ENCODE measurements at places on chromosomes 1 and 21.

DNA sequence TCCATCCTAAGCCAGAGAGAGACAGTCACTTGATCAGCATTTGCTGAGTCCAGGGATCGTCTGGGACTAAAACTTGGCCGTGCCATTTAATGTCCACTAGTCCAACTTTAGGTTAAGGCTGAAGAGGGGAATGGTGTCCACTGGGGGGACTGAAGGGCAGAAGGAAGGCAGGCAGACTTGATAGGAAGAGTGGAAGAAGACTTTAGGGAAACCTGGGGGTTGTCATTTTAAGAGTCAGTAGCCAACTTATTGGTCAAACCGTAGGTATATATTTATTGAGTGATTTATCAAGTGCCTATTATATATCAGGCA, 1.3 kb upstream of the LMOD1 start:
- DNase-seq = no peak

DNA sequence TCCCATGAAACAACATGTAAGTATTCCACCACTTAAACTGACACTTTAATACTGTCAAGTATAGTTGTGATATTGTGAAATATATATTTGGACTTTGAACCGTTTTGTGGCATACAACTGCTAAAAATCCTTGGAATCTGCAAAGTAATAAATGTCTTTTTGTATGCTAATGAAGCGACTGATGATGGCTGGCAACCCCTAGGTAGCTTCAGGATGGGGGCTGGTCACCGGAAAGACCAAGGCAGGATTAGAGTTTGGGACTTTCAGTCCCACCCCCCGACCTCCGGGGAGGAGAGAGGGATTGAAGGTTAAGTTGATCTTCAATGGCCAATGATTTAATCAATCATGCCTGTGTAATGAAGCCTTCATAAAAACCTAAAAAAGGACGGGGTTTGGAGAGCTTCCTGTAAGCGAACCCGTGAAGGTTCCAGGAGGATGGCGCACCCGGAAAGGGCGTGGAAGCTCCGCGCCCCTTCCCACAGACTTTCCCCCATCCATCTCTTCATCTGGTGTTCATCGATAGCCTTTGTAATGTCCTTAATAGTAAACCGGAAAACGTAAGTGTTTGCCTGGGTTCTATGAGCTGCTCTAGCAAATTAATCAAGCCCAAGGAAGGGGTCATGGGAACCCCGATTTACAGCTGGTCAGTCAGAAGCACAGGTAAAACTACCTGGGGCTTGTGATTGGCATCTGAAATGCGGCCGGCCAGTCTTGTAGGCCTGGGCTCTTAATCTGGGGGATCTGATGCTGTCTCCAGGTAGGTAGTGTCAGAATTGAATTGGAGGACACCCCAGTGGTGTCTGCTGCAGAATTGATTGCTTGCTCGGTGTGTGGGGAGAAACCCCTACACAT, 1.8 kb upstream of the ZNF281 start:
- no peak for DNase-seq

DNA sequence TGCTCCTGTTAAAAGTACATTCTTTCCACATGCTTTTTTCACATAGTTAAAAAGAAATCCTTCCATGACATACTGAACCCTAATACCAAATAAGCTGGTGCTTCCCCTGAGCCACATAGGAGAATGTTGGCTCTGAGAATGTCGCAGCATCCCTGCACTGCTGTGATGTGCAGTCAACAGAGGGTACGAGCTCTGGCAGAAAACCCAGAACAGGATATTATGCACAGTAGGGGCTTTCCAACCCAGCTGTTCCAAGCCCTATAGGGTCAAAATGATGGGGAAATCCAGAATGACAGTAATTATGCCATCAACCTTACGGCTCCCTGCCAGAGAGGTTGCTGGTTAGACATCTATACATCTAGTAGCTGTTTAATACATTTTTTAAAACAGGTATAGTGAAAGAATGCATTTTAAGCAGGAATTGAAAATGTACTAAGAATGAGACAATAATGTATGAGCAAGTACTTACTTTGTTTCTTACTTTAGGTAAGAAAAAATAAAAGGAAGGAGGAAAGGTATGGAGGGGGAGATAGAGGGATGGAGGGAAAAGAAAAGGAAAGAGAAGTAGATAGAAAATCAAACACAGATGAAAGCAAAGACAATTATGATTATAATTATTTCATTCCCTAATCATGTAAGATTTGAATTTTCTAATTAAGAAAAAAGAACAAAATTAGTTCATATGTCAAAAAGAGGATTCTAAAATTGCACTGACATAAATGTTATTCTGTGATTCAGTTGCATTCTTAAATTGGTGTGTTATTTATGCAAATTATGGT, 126.0 kb downstream of the NR5A2 start:
- DNase-seq = no peak

GRCh38 chr1:177880339-177880891, 89.4 kb downstream of the SEC16B start:
- DNase-seq = no peak

DNA sequence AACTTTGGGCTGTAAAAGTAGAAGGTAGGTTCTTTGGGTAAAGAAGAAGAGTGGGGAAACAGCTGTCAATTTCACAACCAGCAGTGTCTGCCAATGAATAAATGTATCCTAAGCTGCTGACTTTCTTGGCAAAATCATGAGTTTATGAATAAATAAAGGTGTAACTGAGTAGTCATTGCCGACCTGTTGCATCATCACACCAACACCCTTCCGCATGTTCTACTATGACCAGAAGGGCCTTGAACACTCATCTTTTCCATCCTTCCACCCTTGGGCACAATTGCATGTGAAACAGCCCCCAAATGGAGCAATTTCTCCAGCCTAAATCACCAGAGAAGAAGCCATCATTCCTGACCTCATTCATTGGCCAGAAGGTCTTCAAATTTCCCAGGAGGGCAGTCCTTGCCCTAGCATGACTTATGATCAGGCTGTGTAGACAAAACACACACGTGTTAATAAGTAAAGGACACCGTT, 31.2 kb upstream of the QSOX1 start:
- no peak for DNase-seq

- DNase-seq = no peak
These were observed 58.1 kb upstream of the COA6 start for GRCh38 chr1:234315091-234315541.

DNA sequence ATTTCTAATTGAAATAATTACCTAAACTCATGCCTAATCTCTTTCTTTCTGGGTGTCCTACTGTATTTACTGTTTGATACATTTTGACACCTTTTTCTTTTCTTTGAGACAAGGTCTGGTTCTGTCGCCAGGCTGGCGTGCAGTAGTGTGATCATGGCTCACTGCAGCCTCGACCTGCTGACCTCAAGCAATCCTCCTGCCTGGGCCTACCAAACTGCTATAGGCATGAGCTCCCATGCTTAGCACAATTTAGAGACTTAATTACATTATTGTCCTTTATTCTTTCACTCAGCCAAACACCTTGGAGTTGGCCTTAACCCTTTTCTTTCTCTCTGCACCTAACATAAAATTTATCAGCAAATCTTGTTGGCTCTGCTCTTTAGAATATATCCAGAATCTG, 139.8 kb upstream of the KIF26B start:
- no peak for DNase-seq

GRCh38 chr1:67524143-67525052, 94.2 kb upstream of the SERBP1 start:
- DNase-seq = no peak

- no peak for DNase-seq
These were observed 285.2 kb downstream of the PCP4 start for GRCh38 chr21:40152476-40152875.

GRCh38 chr1:229073251-229073650, 197.7 kb upstream of the RAB4A start:
- DNase-seq = no peak

DNA sequence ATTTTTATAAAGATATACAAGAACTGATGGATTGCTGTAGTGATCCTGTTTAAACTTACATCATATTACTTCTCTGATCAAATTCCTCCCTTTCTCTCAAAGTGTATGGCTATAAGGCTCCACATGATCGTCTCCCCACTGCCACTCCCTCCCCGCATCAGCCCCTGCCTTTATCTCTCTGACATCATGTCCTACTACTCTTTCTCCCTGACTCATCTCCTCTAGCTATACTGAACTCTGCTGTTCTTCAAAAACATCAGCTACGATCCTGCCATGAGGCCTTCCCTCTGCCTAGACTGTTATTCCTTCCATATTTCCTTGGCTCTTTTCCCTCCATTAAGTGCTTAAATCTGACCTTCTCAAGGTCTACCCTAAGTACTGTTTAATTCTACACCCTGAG, 22.8 kb downstream of the HFM1 start:
- DNase-seq = no peak

- no peak for DNase-seq
These were observed 4.9 kb upstream of the STMN1 start for GRCh38 chr1:25911162-25911561.

GRCh38 chr1:97764991-97765390, 155.8 kb downstream of the DPYD start:
- no peak for DNase-seq

DNA sequence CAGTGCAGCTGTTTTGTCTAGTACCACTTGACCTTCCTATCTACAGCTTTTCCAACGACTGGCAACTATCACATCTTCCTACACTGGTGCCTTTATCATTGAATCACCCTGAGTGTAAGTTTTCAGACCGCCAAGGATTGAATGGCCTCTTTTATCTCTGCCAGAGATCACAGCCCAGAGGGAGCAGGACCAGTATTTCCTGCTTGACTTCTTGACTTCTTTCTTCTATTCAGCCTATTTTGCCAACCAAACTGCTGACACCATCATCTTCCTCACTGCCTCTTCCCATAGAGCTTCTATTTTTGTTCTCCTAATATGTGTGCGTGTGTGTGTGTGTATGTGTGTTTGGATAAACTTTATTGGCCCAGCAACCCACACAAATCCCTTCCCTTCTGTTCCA, 53.8 kb downstream of the SERBP1 start:
- peak; percentile 89 for DNase-seq

- no peak for DNase-seq
These were observed 60.4 kb downstream of the ALG14 start for GRCh38 chr1:95012389-95012788.

- no peak for DNase-seq
These were observed 20.0 kb upstream of the GPR153 start for GRCh38 chr1:6280761-6281451.

DNA sequence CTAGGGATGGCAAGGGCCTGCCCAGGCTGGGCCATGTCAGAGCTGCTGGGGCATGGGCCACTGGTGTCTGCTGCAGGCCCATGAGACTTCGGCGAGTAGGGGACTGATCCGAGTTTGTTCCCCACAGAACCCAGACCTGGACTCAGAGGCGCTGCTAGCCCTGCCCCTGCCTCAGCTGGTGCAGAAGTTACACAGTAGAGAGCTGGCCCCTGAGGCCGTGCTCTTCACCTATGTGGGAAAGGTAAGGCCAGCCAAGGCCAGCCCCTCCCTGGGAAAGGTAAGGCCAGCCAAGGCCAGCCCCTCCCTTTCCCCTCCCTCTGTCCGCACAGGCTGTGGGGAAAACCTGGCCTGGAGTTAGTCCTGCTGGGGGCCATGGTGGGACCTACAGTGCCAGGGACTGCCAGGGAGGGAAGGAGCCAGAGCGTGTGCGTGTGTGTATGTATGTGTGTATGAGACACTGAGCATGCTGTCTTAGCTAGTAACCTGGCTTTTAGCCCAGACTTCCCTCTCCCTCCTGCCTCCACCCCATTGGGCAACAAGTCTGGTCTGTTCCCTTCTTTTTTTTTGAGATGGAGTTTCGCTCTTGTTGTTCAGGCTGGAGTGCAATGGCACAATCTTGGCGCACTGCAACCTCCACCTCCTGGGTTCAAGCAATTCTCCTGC, 8.0 kb downstream of the FAAH start:
- no peak for DNase-seq

DNA sequence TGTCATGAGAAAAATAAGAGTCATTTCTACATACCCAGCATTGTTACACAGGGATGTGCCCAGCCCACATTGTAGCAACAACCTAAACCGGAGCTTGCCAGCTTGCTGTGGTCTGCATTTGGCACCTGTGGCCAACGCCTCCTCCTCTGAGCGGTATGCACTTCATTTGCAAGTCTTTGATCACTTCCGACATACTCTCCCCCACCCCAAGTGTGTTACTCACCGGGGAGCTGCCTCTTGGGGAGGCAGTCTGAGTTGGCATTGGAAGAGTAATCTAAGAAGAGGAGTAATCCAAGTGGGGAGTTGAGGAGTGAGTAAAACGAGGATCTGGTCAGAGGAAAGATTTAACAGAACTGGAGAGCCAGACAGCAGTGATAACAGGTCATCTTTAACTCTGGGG, 3.8 kb downstream of the BCL9 start:
- DNase-seq = no peak

DNA sequence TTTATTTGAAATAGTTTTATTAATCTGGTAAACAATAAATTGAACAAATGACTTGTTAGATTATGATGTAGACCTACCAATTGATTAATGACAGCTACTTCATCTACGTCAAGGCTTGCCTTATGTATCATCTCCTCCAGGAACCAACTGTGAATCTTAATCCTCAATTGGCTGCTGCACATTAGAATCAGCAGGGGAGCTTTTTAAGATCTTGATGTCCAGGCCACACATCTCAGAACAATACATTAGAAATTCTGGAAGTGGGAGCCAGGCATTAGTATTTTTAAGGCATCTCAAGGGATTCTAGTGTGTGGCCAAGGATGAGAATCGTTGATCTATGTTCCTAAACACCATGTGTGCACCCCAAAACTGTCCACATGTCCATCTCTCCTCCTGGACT, 52.0 kb upstream of the LYPLAL1 start:
- no peak for DNase-seq

DNA sequence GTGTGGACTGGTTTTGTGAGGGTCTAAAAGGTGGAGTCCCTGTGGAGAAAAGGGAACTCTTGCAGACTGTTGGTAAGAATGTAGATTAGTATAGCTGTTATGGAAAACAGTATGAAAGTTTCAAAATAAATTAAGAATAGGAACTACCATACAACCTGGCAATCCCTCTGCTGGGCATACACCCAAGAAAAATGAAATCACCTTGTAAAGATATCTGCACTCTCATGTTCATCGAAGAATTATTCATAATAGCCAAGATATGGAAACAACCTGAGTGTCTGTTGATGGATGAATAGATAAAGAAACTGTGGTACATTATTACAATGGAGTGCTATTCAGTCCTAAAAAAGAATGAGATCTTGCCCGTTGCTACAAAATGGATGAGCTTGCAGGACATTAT, 109.6 kb downstream of the TBX19 start:
- no peak for DNase-seq

DNA sequence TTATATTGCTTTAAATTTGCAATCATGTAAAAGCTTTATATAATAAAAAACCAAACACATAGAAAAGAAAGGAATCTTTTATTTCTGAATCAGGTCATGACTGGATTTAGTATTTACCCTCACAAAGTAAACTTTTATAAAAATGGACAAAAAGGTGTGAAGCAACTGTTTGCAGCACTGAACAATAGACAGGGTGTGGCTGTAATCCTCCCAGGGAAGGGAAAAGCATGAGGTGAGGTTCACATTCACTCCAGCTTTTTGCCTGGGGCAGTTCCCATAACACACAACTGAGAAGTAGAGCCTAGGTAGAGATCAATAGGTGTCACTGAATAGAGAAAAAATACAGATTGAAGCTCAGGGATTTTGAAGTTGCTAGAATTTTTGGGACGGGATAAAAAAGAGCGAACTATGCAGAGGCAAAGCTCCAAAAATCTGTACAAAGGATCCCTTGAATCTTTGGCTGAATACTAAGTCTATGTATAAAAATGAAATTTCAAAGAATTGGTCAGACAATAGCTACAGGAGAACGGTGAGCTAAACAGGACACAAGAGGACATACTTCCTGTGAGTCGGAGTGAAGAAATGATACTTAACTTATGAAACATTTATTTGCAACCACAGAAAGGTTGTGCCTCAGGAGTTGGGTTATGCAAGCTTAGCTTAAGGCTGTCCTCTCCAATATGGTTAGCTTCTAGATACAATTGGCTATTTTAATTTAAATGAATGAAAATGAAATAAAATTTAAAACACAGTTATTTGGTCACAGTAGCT, 162.0 kb upstream of the ZP4 start:
- no peak for DNase-seq

Measured in foreskin melanocyte (primary cell).